Esophagus muscularis mucosa (tissue), 4 donors: ENCODE measurements at places on chromosomes 7 and 10.

DNA sequence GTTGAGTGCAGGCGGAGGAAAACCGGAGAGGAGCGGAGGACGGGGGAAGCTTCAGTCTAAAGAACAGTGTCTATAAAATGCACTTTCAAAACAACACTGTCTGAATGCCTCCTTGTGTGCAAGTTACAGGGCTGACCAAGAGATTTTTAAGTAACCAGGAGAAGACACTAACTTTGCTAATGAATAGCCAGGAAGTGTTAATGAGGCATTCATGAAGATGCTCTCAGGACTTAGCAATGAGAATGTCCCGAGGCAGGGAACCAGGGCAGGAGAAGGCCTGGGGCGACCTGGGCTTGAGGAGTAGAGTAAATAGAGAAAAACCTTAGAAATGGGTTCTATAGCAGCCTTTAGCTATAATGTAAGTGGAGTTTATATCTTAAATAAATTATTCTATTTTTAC lies 312.1 kb downstream of the SKIDA1 start:
- DNase-seq: peak; percentile 64

- no peak for DNase-seq
These were observed 180.8 kb downstream of the PRKCQ start for GRCh38 chr10:6399231-6399741.

- DNase-seq: no peak
These were observed 514.0 kb downstream of the PLXDC2 start for GRCh38 chr10:20330246-20330645.

- peak; percentile 68 for DNase-seq
These were observed 34.8 kb downstream of the MGMT start for GRCh38 chr10:129501652-129502436.

GRCh38 chr7:154171422-154171821 lies 119.2 kb downstream of the DPP6 start:
- no peak for DNase-seq

DNA sequence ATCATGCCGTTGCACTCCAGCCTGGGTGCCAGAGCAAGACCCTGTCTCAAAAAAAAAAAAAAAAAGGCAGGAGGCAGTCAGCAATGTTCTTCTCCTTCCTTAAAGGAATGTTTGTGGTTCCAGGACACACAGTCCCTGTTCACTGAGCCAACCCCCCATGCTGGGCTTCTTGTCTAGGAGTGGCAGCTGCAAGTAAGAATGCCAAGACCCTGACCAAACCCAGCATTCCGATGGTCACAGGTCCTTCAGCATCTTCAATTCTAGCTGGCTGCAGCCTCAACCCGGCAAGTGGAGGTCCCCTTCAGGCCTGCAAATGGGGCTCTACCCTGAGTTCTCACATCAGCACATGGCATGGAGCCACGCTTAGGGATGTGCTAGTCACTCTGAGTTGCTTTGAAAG lies 38.2 kb upstream of the CUX1 start:
- DNase-seq: no peak

DNA sequence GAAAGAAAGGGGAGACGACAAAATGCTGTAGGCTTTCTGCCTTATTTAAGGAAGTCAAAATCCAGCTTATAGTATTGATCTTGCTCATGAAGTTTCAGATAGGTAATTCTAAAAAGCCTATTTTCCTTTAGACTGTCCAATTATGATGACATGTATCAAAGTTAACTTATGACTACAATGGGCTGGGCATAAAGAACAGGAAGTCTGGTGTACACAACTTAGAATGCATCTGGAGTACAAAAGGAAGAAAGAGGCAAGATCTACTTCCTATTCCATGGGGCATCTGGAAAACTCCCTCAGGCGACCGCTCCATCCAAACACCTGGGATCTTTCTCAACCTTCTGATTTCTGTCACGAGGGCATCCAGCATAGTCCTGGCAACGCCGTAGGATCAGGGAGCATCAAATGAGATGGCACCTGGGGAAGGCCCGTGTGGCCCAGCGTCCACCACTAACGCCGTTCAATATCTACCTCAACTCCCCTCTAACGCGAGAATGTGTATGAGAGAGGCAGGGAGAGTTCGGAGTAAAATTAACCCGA lies 512 bp downstream of the FAM24B start:
- DNase-seq: no peak

- no peak for DNase-seq
These were observed 11.1 kb upstream of the SDK1 start for GRCh38 chr7:3289996-3290395.

DNA sequence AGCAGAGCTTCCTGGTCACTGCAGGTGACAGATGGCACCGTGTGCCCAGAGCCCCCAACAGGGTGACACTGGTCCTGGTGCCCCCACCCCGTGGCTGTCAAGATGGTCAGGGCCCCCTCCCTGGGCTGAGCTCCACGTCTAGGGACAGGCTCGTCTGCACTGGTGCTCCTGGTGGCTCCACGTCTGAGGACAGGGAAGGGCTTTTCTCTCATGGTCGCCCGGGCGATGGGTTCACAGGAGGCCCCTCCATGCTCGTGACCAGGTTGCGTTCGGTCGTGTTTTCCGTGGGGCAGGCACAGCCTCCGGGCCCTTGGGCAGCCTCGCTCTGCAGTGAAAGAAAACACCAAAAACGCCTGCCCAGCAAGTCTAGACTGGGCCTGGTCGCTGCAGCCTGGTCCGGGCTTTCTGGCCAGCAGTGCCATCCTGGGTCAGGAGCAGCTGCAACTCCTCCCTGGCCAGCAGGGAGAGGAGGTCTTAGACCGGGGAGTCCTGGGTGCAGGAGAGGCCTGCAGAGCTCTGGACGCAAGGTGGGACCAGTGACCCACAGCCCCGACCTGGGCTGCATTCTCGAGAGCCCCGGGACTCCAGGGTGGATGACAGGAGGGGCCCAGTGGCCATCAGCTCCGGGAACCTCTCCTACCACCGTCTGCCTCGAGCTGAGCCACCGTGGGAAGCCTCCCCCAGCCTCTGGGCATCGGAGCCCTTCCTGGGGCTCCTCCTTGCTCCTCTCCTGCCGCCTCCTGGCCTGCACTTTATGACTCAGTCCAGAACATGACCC lies 27.9 kb upstream of the UTF1 start:
- DNase-seq: no peak

DNA sequence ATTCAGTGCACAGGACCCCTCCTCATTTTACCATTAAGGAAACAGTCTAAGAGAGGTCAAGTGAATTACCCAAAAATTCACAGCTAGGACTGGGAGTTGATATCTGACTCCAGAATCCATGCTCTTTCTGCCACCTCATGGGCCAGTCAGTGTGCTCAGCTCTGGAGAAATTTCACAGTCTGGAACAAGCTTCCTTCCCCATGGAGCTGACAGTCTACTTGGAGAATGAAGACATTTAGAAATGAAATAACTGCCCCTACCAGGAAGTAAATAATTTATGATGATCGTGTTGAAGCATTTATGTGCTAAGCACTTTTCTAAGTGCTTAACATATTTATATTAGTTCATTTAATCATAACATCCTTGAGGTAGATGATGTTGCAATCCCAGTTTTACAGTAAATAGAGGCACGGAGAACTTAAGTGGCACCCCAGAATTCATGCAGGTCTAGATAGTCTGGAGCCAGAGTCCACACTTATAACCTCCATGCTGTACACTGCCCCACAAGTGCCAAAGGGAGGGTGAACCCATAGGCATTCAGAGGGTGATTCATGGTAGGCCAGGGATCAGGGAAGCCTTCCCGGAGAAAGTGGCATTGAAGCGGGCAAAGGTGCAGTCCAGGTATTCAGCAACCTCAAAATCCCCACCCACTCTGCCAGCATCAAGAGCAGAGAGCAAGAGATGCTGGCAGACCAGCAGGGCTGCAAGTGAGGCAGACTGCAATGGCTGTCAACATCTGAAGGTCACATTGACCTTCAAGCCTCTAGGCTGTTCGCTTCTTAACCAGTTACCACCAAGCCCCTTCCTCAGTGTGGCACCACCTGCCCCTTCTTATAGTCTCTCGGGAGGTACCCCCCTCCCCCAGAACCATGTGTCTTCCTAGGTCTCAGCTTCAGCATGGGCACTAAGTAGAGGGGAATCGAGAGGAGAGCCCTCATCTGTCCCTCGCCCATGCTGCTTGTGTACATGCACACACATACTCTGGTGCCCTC lies 38.4 kb upstream of the LRRC4 start:
- no peak for DNase-seq
